ENCODE measurements at places on chromosomes 12 and 14.

DNA sequence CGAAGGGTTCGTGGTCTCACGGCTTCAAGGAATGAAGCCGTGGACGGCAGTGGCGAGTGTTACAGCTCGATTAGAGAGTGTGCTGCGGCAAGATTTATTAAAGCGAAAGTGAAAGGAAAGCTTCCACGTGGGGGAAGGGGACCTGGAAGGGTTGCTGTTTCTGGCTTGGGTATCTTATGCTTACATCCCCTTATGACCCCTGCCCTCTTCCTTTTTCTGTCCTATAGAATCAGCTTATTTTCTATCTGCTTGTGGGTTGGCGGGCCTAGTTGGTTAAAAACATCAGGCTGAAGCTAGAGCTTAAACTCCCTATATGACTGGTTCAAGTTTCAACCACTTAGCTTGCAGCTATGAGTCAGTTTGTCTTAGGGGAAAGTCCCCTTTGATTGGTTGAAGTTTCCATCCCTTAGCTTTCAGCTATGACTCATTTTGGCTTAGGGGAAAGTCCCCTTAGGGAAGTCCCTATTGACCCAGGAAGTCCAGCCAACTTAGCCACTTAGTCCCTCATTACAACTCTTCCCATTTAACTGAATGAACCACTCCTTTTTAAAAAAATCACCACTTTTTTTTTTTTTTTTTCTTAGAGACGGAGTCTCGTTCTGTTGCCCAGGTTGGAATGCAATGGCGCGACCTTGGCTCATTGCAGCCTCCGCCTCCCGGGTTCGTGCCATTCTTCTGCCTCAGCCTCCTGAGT is 1494.7 kb upstream of the TMEM132C start:
- no peak for DNase-seq

DNA sequence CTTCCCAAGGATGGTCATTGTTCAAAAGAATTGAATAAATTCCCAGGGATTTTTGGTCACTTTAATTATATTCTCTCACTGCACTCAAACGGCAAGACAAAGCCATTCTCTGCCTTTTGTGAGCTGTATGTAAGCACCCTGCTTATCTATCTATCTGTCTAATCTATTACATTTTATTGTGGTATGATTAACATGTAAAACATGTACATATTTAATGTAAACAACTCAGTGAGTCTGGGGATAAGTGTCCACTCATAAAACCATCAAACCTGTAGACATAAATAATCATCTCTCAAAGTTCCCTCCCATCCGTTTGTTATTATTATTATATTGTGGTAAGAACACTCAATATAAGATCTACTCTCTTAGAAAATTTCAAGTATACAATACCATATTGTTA is 167.1 kb downstream of the CAND1 start:
- DNase-seq, result no peak

GRCh38 chr14:102528431-102529170 is 19.0 kb upstream of the ANKRD9 start:
- no peak for DNase-seq

- DNase-seq, result no peak
These were observed 3.5 kb upstream of the BDKRB1 start for GRCh38 chr14:96252323-96252998.

- no peak for DNase-seq
These were observed 32.8 kb upstream of the CMKLR1 start for GRCh38 chr12:108371801-108372344.

DNA sequence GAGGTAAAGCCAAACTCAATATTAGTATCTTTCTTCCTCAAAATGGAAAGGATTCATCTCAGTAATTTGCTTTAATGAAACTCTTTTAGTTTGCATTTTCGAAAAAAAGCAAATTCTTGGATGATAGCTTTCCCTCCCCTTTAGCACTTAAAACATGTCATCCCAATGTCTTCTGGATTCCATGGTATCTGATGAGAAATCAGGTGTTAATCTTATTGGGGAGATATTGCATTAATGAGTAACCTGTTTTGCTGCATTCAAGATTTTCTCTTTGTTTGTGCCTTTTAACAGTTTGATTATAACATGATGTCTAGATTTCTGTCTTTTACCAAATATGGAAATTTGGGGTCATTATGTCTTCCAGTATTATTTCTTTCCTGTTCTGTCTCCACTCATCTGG is 405.1 kb upstream of the FOXG1 start:
- DNase-seq, result no peak

GRCh38 chr12:3622021-3622821 is 130.7 kb downstream of the CRACR2A start:
- no peak for DNase-seq

- DNase-seq, result no peak
These were observed 222.5 kb upstream of the CNTN1 start for GRCh38 chr12:40469736-40470135.

DNA sequence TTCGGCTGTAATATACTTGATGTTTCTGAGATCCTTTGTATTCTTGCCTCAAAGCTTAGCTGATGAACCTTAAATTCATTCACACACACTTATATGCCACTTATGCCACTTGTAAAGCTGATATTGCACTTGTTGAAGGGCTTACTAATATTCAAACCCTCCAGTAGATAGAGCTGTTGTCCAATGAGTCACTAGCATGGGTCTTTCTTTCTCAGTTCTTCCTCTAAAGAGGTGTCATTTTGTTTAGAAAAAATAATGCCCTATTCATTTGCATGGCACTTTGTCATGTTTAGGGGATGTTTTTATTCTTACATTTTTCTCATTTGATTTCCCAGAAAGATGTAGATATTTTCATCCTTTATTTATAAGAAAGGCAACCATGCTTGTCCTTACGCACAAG is 56.4 kb downstream of the MON2 start:
- DNase-seq, result no peak
